SK-N-DZ (cell line): ENCODE measurements at places on chromosomes 13 and 19.
A peak's percentile ranks its signal among the peaks of the same experiment; 100 is the strongest.

DNA sequence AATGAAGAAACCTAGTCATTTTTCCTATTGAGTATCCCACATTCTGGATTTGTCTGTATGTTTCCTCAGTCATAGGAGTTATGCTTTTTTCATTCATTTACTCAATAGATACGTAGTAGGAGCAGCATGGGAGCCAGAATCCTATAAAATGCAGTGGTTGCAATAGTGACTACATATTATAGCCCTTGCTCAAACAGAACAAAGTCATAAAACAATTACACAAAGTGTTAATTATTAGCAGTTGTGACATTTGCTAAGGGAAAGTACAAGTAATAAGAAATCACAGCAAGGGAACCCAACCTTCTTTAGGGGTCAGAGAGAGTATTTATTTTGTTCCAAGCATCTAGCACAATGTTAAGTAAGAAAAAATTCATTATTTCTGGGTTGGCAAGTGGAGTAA lies 27.7 kb upstream of the POU4F1 start:
- DNase-seq: no peak

DNA sequence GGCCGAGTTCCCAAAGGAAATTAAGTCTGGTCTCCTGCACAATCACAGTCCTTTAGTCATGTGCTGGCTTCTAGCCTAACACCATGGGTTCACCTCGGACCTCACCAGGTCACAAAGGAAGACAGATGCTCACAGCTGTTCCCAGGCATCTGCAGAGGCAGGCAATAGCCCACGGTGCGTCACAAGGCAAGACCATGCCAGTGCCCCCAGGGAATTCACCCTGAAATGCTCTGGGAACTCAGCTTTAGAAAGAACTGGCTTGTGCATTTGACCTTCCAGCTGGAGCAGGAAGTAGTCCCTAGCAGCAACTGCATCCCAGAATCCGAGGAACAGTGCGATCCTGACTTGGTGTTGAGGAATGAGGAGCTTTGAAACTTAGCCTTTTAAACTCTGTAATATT lies 96.8 kb upstream of the WASF3 start:
- no peak for DNase-seq

- DNase-seq: no peak
Observed at GRCh38 chr13:44321961-44322360, 51.7 kb upstream of the SERP2 start.

DNA sequence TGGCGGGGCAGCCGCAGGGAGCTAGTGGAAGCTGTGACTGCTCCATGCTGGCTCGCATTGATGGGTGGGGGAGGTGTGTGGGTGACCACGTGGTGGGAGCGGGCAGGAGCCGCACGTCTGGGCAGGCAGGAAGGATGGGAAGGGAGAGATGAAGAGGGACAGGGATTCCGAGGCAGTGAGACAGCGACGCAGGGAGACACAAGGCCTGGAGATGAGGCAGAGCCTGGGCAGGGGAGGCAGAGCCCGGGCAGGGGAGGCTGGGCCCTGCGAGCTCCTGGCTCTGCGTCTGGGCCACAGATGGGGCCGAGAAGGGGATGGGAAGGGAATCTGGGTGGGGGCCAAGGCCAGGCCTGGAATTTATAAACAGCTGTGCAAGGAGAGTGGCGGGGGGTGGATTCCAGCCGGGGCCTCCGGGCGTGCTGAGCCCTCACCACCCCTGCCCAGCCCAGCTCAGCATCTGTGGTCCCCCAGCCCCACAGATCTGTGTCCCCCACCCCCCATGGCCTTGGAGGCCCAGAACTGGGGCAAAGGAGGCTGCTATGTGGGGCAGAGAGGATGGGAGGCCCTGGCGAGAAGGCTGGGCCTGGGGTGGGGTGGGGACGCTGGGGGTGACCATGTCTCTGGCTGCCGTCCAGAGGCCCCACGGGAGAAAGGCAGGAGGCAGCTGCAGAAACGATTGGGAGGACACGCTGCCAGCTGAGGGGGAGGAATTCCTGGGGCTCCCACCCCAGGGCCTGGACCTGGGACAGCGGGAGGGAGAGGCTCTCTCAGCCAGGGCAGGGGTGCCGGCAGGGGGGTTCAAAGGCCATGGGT lies 6.0 kb downstream of the EHD2 start:
- peak; percentile 78 for DNase-seq

DNA sequence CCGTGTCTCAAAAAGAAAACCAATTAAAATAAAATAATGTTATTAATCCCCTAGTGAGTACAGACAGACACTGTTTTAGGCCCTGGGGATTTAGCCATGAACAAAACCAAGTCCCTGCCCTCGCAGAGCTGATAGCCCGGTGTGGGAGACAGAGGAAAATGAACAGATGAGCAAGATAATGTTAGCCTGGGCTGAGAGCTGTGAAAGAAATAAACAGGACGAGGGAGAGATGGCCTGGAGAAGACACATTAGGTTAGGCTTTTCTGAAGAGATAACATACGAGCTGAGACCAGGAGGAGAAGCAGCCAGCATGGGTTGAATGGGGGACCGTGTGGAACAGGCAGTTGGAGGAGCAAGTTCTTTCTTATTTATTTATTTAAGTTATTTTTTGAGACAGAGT lies 9.0 kb downstream of the RELB start:
- no peak for DNase-seq

- DNase-seq: no peak
Observed at GRCh38 chr19:14166999-14167575, 30.7 kb upstream of the ASF1B start.

GRCh38 chr19:49676136-49676783 lies 811 bp upstream of the PRMT1 start:
- peak; percentile 88 for DNase-seq

GRCh38 chr13:64758521-64759244 lies 2471.5 kb downstream of the PCDH9 start:
- DNase-seq: no peak

- no peak for DNase-seq
Observed at GRCh38 chr13:66528180-66528579, 702.0 kb downstream of the PCDH9 start.

DNA sequence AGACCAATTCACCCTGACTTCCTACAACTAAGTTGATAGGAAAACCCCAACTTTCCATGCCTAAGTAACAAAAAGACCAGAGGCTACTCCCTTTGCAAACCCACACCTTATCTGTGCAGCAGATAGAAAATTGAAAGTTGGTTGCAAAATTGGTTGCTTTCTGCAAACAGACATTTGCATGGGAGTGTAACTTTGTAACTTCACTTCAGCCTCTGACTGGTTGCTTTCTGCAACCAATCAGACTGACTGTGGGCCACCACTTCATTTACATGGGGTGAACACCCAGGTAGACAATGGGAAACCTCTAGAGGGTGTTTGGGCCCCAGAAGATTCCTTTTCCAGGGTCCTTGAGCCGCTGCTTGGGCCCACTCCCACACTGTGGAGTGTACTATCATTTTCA lies 9.8 kb downstream of the TEX30 start:
- no peak for DNase-seq

- no peak for DNase-seq
Observed at GRCh38 chr13:112434937-112435523, 58.9 kb downstream of the SPACA7 start.

- no peak for DNase-seq
Observed at GRCh38 chr13:75455962-75456361, 26.0 kb downstream of the TBC1D4 start.

- DNase-seq: no peak
Observed at GRCh38 chr19:12698138-12698537, 1.7 kb upstream of the FBXW9 start.
